ENCODE measurements at places on chromosomes 1 and 21. TPM values are rescaled to one million over a fixed set of nuclear protein-coding genes. Genes with fewer than 3 reads are reported as not detected.

Gene ANKRD35
- 0.65 TPM for total RNA-seq

DNA sequence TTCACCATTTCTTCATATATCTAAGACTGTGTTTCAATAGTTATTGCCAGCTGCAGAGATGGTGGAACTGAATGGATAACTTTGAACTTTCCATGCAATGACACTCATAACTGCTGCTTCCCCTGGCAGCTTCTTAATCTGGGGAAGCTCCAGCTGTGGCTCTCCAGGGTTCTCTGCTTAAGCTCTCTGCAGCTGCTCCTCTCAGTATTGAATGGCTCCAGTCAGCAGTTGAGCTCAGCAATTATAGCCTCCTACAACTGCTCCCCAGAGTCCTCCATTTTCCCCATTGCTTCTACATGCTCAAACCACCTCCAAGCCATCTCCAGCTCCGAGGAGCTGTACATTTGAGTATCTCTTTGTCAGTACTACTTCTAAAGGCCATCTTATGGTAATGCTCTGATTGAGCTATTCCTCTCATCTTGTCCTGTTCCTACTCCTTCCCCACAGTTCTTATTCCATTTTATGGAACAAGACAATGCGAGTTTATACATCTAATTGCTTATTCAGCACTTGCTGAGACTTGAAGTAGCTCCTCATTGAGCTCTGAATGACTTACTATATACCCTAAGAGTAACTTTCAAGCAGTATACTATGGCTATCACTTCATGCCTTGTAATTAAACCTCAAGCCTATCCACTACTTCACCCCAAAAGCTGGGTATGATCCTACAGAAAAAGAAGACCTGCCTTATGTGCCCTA is 362.4 kb downstream of the NEGR1 start:
- H3K4me3 ChIP-seq: no peak overlapping the region
- no peaks in the 10 kb centered on the region for H3K36me3 ChIP-seq
- DNase-seq: no peak
- H3K27ac ChIP-seq: no peak overlapping the region
- H3K27me3 ChIP-seq: no peaks in the 10 kb centered on the region

- H3K4me1 ChIP-seq: peaks cover 22% of the 10 kb centered on the region
- no peaks in the 10 kb centered on the region for H3K36me3 ChIP-seq
- DNase-seq: peak; percentile 17
- no peak overlapping the region for H3K27ac ChIP-seq
These were observed 126.8 kb downstream of the RGS21 start for GRCh38 chr1:192443616-192444015.

DNA sequence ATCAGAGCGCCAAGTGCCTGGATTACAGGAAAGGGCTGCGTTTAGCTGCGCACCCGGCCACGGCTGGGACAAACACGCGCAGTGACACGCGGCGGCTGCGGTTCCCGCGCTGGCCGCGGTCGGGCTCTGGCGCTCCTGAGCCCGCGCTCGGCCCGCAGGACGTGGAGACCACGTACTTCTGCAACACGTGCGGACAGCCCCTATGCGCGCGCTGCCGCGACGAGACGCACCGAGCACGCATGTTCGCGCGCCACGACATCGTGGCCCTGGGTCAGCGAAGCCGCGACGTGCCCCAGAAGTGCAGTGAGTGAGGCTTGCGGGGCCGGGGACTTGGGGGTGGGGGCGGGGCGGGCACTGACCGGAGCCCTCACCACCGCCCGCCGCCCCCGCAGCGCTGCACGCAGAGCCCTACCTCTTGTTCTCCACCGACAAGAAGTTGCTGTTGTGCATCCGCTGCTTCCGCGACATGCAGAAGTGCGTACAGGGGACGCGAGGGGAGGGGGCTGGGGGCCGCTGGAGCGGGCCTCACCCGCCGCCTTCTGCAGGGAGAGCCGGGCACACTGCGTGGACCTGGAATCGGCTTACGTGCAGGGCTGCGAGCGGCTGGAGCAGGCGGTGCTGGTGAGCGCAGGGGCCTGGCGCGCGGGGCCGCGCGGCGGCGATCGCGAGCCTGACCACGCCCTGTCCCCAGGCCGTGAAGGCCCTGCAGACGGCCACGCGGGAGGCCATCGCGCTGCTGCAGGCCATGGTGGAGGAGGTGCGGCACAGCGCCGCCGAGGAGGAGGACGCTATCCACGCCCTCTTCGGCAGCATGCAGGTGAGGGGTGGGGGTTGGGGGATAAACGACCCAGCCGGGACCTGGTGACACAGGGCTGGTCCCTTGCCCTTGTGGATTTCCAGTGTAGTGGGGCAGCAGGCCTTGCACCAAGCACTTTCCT is 3.1 kb downstream of the RNF207 start:
- DNase-seq: peak; percentile 83
- peak overlapping the region; percentile 59 for H3K4me3 ChIP-seq
- no peaks in the 10 kb centered on the region for H3K4me1 ChIP-seq
- no peak overlapping the region for H3K27ac ChIP-seq
- no peaks in the 10 kb centered on the region for H3K27me3 ChIP-seq

- no peak within 1 kb of the TSS for H3K4me3 ChIP-seq
- H3K36me3 ChIP-seq: no peaks in the 10 kb centered on the region
- H3K4me1 ChIP-seq: no peaks in the 10 kb centered on the region
- DNase-seq: no peak
These were observed at the start of gene OR2T10 for GRCh38 chr1:248597589-248597988. OR2T10 (minus strand) TSS chr1:248597700; CDS start chr1:248593768, 3,932 bp downstream.

DNA sequence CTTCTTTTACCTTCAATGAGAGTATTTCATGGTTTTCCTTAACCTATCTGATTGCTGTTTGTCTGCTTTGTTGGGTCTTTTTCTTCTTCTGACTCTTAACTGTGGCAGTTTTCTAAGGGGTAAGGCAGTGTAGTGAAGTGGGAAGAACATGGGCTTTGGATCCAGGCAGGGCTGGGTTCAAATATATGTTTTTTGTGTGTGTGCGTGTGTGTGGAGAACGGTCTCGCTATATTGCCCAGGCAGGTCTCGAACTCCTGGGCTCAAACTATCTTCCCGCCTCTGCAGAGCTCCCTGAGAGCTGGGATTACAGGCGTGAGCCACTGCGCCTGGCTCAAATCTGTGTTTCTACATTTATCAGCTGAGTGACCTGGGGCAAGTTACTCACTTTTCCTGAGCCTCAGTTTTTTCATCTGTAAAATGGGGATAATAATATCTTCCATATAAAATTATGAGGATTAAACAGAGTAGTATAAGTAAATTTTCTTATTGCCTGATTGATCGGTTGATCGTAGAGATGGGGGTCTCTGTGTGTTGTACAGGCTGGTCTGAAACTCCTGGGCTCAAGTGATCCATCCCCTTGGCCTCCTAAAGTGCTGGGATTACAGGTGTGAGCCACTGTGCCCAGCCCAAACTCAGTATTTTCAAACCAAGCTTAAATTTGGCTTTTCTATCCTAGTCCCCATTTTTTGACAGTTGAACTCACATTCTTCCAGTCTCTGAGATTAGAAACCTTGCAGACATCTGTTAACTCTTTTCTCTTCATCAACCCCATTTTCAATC is 36.0 kb upstream of the MACF1 start:
- no peak for DNase-seq
- H3K27ac ChIP-seq: no peak overlapping the region
- peaks cover 20% of the 10 kb centered on the region for H3K4me1 ChIP-seq
- H3K36me3 ChIP-seq: no peaks in the 10 kb centered on the region

- no peaks in the 10 kb centered on the region for H3K27me3 ChIP-seq
- no peak overlapping the region for H3K27ac ChIP-seq
- no peak for DNase-seq
- H3K4me3 ChIP-seq: no peak overlapping the region
- no peaks in the 10 kb centered on the region for H3K36me3 ChIP-seq
These were observed 293.8 kb upstream of the USP25 start for GRCh38 chr21:15436031-15436430.

GRCh38 chr1:224761245-224761644 is 145.1 kb downstream of the CNIH3 start:
- H3K4me3 ChIP-seq: no peak overlapping the region
- no peaks in the 10 kb centered on the region for H3K4me1 ChIP-seq
- no peak overlapping the region for H3K27ac ChIP-seq

- H3K36me3 ChIP-seq: no peaks in the 10 kb centered on the region
- H3K4me3 ChIP-seq: no peak overlapping the region
- no peak overlapping the region for H3K27ac ChIP-seq
- no peaks in the 10 kb centered on the region for H3K4me1 ChIP-seq
- no peaks in the 10 kb centered on the region for H3K27me3 ChIP-seq
- peak; percentile 79 for DNase-seq
These were observed 13.5 kb downstream of the CITED4 start for GRCh38 chr1:40848530-40849189.

DNA sequence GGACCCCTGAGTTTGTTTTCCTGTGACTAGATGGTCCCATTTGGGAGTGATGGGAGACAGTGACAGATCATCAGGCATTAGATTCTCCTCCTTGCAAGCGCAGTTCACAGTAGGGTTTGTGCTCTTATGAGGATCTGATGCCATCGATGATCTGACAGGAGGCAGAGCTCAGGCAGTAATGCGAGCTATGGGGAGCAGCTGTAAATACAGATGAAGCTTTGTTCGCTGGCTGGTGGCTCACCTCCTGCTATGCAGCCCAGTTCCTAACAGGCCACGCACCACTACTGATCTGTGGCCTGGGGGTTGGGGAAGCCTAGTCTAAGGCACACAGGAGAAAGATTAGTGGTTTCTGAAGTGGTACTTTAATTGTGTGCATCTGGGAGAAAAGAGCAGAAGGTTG is 7.1 kb upstream of the PLPP3 start:
- peaks cover 3% of the 10 kb centered on the region for H3K4me1 ChIP-seq
- no peaks in the 10 kb centered on the region for H3K36me3 ChIP-seq
- H3K27ac ChIP-seq: no peak overlapping the region
- DNase-seq: no peak
- H3K27me3 ChIP-seq: no peaks in the 10 kb centered on the region

Gene MYOCOS
- total RNA-seq: not detected

DNA sequence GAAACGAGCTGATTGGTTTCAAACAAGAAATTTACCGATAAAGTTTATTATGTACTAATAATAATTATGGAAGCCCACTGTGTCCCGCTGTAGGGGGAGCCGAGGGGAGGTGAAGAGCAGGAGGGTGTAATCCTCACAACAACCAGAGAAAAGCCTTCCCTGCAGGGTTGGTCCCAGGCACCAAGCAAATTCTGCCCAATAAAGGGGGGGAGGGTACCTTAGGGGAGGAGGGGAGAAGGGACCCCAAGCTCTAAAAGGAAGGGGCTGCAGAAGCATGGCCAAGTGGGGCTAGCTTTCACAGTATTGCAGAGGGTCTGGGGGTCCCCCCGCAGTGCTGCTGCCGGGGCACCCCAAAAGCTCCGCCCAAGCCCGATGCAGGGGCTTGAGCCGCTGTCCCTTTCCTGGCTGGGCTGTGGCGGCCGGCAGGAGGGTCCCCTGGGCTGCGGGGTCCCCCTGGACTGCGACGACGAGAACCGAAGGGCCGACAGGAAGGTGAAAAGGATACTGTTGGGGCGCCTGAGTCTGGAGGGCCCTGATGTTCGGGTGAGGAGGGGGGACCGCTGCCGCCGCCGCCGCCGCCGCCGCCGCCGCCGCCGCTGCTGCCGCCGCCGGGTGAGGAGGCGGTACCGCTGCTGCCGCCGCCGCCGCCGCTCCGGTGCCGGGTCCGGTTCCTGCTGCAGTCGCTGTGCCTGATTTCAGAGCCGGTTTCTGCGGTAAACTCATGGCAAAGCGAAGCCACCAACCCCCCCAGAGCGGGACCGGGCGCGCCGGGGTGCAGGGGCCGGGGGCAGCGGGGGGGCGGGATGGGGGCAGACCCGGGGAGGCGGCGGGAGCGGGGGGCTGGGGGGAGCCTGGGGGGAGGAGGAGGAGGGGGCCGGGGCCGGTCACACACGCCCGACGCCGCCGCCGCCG is 771 bp downstream of the EIF4G3 start:
- no peaks in the 10 kb centered on the region for H3K36me3 ChIP-seq
- peak overlapping the region; percentile 87 for H3K27ac ChIP-seq
- H3K27me3 ChIP-seq: no peaks in the 10 kb centered on the region
- H3K4me1 ChIP-seq: peaks cover 12% of the 10 kb centered on the region

Data from GM23248 (cell line).